Right hindlimb (tissue), 1 donor: ENCODE measurements at places on chromosomes 1 and 21.
A peak's percentile ranks its signal among the peaks of the same experiment; 100 is the strongest.

GRCh38 chr1:79587229-79587628 lies 580.7 kb upstream of the ADGRL4 start:
- no peak for DNase-seq

DNA sequence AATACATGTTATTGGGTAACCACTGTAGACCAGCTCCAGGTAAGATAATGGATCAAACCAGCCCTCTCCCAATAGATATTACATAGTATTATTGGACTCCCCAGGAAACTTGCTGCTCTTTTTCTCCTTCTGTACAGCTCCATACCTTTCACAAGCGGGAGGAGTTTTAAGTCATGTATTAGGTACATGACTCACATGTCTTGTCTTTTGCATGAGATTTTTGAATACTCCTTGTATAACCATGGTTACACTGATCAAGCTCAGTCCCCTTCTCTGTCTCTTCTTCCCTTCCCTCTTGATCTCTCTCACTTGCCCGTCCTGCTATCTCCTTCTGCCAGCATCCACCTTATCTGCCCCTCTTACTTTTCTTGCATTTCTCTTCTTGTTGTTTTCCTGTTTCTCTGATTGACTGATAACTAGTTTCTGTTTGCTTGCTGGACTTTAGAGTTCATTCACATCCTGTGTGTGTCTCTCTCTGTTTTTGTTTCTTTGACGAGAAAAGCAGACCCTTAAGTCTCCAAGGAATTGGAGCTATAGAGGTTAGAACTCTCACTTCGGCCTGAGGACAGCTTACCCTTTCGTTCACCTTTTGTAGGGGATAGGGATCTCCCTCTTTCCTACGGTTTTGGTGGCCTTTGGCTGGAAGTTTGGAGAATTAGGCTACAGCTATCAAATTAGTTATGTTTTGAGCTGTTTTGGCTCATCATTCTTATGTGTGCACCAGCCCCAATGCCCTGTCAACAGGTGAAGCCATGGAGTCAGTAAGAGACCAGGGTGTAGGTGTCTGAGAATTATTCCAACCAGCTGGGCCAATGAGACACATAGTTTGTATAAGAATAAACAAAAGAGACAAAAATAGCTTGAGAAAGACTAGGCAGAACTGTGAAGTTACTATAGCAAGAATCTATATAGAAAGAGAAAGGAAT lies 49.0 kb upstream of the ASB17 start:
- no peak for DNase-seq

DNA sequence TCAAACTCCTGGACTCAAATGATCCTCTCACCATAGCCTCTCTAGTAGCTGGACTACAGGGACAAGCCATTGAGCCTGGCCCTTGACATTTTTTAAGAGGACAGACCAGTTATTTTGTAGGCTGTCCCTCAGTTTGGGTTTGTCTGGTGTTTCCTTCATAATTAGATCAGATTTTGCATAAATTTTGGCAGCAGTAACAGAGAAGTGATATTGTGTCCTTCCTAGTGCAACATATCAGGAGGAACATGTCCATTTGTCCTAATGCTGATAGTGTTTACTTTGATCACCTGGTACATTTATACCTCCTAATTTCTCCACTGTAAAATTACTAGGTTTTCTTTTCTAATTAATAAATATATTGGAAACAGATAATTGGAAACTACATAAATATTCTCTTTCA lies 5.9 kb upstream of the NID1 start:
- no peak for DNase-seq

DNA sequence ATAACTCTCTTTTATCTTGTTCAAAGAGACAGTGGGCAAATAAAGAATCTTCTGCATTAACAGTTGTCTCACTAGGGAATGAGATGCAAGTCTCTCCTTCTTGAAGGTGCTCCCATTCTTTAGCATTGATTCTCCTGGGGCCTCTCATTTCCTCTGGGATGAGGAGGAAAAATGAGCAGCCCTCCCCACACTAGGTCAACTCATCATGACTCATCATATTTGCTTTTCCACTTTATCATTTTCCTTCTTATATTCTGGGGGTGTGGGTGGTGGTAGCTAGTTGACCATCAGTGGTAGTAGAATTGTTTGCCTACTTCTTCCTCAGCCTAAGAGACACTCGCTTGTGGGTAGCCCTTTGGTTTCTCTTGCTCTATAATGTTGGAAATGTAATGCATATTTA lies 182.0 kb upstream of the C1orf87 start:
- DNase-seq: no peak

DNA sequence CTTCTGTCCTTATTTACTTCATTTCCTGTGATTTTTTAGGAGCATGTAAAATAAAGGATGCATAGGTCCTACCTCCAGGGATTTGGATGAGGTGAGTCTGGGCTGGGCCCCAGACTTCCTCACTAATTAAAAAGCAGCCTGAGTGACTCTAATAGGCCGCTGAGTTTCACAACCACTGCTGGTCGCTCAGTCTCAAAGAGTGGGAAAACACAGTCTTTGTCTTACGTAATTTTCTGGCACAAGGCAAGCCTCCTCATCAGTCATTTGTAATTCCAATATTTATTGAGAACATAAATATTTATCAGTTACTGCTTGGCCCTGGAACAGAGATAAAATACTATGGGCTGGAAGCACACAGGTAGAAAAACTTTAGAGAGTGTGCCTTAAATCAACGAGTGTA lies 195.4 kb upstream of the RUNX1 start:
- no peak for DNase-seq

DNA sequence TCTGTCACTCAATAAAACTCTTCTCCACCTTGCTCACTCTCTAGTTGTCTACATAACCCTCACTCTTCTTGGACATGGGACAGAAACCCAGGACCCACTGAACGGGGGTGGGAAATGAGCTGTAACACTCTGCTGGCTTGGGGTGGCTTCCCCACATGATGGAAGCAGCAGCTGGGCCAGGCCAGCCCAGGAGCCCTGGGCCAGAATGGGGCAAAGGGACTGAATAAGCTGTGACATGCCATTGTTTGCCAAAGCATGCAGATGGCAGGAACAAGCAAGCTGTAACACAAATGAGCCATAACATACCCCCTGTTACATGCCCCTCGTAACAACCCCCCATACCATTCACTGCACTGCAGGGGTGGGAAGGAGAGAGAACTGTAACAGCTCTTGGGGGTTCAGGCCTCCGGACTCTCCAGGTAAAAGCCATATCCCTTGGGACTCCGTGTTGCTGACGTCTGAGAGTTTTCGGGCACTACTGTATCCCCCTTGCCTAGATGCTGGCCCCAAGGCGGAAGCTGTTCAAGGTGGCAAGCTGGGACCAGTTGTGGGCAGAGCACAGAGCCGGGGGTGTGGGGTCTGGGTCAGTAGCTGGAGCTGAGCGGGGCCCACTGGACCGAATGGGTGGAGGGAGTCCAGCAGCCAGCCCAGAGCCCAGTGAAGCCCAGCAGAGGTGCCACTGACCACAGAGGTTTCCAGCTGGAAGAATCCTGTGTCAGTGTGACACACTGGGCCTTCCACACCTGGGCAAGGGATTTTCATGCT lies 56.1 kb upstream of the DMRTB1 start:
- DNase-seq: no peak

GRCh38 chr1:90716552-90717355 lies at the start of gene BARHL2:
TSS of gene BARHL2 (minus strand) at chr1:90717302. CDS start at chr1:90717195, 107 bp downstream.
- no peak for DNase-seq

DNA sequence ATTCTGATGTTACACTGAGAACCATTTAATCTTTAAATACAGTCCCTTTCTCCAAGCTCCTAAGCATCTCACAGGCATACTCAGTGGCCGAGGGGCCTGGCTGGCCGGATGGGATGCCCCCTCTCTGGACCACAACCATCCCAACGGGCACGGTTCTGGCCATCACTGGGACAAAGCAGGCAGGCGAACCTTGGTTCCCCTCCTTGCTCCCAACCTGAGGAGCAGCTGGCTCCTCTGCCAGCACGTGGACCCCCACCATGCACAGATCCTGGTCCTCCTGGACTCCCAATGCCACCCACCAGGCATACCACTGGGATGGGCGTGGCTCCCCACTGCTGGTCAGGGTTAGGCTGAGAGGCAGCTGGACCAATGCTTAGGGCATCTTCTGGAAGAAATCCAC lies 19.8 kb upstream of the PRDM16 start:
- peak; percentile 2 for DNase-seq

- peak; percentile 90 for DNase-seq
Measured at GRCh38 chr1:52055066-52055865, at the start of gene TXNDC12. TSS of gene TXNDC12 (minus strand) at chr1:52055191. CDS start at chr1:52055096, 95 bp downstream.

GRCh38 chr1:26003262-26003661 lies 5.4 kb upstream of the PAFAH2 start:
- no peak for DNase-seq

GRCh38 chr1:107739201-107739600 lies 225.8 kb downstream of the VAV3 start:
- DNase-seq: no peak

GRCh38 chr21:37208056-37208721 lies 58.9 kb downstream of the VPS26C start:
- peak; percentile 42 for DNase-seq

- peak; percentile 69 for DNase-seq
Measured at GRCh38 chr1:151581451-151581850, 30.4 kb upstream of the SNX27 start.

GRCh38 chr1:67755619-67756018 lies 70.6 kb downstream of the GADD45A start:
- DNase-seq: no peak

DNA sequence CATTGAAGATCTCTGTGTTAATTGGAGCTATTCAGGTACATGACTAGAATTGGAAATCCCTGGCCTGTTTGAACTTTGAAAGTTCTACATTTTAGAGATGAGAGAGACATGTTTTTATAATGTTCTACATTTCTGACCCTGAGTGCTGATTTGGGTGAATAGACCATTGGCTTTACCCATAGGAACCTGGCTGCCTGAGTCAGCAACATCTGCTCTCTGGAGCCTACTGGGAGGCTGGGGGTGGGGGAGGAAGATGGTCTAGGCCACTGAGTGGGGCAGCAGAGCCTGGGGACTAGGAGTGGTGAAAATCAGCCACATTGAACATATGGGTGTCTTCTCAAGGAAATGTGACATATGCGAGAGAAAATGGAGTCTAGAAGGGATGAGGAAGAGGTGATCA lies 1.4 kb upstream of the VANGL1 start:
- no peak for DNase-seq

DNA sequence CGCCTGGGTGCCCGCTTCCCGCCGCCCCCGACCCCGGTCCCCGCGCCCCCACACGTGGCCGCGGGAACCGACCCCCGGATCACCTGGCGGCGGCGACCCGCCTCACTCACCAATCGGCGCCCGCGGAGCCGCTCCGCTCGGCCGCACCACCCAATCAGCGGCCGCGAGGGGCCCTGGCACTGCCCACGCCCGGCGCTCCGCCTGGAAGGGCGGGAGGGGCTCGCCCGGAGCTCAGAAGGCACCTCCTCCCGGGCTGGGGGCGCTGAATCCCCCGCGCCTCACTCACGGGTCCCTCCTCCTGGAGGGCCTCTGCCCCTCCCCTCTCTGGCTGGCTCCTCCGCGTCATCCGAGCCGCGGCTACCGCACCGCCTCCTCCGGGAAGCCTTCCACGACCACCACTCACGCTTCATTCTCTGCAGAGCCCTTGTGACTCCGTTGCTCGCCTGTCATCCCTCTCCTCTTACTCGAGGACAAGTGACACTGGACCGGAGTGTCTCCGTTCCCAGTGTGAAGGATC lies 374 bp downstream of the SH2D5 start:
- DNase-seq: peak; percentile 70

DNA sequence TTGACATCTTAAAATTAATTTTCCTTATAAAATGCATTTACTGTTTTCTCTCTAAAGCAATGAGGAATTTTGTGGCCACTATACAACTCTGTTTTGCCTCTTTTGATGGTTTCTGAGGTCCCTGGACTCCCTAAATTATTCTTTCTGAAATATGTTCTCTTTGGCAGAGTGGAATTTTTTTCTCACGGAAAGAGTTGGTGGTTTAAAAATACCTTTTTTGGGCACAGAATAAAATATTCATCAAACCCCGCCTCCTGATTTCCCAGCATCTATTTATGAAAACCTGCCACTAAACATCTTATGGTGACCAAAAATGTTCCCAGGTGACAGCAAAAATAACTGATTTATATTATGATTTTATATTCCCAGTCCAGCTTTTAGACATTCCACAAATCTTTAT lies 165.3 kb upstream of the SYT6 start:
- DNase-seq: no peak

GRCh38 chr1:162822391-162823200 lies 32.1 kb downstream of the HSD17B7 start:
- no peak for DNase-seq

GRCh38 chr1:99533909-99534637 lies 111.8 kb upstream of the PALMD start:
- DNase-seq: no peak

DNA sequence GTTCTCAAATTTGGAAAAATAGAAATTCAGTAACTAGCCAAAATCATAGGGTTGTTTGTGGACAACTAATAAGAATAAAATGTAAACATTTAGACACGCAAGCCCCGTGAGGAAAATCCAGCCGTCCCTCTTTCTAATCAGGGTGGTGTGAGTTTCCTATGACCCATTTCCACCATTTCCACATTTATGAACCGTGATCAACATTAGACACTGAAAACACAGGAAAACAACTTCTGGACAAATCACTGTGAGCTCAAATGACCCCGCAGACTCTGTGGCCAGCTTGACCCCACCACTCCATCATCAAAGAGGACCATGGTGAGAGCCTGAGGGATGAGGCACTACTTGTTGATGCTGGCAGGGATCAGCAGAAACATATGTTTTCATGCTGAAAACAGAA lies 101.0 kb downstream of the SIM2 start:
- no peak for DNase-seq

DNA sequence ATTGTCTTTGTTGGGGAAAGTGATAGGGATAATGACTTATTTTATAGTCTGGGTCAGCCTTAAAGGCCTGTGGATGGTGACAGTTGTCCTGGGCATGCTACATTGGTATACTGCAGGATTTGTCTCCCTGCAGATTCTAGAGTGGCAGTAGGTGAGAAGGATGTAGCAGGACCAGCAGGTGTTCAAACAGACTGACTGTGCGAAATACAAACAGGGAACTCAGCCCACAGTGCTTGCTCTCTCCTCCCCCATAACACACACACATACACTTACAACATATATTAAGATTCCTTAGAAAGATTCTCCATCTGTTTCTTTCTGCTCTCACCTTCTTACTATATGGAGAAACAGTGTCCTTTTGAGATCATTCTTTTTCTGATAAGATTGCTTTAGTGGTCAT lies 6.9 kb downstream of the PDE4B start:
- DNase-seq: no peak

DNA sequence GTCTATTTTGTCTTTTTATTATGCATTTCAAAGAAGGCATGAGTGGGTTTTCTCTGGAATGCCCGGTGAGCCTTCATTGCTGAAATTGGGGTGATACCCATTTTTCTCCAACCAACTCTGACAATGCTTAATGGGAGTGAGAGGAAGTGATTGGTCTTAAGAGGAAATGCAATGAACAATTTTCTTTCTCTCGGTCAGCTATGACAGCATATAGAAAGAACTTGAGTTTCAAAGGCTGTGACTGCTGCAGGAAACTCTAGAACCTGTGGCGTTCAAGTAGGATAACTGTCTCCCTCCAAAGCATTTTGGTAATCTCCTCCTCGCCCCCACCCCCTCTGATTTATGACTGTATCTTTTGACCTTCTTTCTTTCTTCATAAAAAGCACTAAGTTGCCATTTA lies 155.9 kb downstream of the LYPLAL1 start:
- no peak for DNase-seq
